ENCODE measurements at places on chromosomes 4 and X.

DNA sequence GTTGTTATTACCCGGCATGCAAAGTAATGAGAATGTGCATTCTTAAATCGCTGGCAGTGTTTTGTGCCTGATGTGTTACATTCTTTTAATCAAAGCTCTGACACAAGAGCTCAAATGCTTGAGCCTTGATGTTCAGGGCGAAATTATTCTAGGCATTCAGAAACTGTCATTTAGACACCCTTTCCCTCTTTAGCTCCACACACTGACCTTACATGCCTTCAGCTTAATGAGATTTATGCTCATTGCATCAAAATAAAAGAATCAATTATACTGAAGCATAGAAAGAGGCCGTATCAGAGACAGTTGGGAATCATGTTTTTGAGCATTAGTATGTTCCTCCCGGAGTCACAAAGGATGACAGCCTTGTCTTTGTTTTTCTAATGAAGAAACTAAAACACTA is 56.7 kb downstream of the FAM114A1 start:
- no peak for DNase-seq

GRCh38 chr4:141133146-141133998 is at the start of gene RNF150:
TSS of gene RNF150 (minus strand) at chr4:141133469.
- DNase-seq: no peak

DNA sequence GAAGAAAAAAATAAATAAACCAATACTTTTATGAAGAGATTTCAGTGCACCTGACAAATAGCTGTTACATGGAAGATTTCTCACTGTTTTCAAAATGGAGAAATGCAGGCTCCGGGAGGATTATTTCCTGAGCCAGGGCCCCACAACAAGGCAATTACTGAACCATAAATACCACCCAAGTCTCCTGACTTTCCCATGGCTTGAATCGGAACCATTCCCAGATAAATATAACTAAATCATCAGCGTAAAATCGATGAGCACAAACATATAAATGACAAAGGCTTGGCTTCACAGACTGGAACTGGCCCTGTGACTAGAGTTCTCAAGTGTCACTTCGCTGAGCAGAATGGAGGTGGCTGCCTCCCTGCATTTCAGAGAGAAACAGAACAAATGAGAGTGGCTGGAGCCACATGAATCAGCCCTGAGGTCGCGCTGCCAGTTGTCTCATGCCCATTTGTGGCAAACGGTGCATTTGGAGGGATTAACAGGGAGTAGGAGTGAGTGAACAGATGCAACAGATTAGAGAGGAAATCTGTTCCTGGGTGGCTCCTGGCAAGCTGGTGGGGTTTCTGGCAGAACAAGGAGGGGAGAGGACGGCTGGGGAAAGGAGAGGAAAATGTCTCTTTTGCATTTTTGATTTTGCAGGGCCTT is 57.3 kb upstream of the STIM2 start:
- no peak for DNase-seq

GRCh38 chr4:47744253-47744652 is 93.6 kb downstream of the CORIN start:
- no peak for DNase-seq

DNA sequence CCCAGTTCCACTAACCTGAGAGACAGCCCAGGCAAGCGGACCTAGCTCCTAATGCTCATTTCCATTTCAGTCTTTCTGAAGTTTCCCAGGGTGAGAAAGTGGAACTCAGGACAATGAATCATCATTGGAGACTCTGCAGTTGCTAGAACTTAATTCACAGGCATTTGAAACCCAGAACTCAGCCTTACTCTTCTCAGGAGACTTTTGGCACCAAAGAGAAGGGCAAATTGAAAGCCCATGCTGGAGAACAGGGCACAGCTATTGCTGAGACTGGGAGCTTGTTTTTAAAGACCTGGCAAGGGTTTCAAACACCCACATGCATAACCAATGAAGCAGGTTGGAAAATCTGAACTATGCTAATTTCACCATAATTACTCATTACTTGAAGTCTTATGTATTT is 36.0 kb downstream of the BST1 start:
- no peak for DNase-seq

- no peak for DNase-seq
Observed at GRCh38 chr4:81566161-81566591, 94.5 kb upstream of the RASGEF1B start.

DNA sequence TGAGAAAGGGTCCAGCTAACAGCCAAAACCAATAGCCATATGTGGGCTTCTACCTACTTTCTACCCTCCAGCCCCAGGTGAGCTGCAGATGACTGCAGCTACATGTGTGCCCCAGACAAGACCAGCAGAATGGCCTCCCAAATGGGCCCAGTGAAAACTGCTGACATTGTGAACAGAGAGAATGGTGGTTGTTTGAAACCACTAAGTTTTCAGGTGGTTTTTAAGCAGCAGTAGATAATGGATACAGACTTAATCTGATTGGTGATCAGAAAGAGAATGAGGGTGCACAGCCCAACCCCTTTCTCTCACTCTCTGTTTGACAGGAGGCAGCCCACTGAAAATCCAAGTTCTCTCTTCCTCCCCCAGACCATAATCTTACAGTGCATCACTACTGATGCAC is 42.5 kb upstream of the BBS12 start:
- no peak for DNase-seq

- no peak for DNase-seq
Observed at GRCh38 chr4:42172128-42172790, 19.8 kb upstream of the BEND4 start.

DNA sequence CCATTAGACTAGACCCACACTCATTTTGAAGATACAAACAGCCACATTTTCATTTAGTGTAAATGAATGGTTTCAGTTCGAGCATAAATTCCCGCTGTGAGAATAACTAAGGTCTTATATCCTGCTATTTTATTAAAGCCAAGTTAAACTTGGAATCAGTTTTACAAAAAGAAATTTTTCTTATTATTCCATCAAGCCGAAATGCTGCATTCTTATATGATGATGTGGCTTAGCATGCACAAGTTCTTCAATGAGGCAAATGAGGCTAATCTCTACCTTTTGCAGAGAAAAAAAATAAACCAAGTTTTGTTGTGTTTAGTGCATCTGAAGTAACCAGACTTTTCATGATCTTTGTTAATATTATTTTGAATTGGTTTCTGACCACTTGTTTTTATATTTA is 953.9 kb upstream of the PCDH10 start:
- no peak for DNase-seq

DNA sequence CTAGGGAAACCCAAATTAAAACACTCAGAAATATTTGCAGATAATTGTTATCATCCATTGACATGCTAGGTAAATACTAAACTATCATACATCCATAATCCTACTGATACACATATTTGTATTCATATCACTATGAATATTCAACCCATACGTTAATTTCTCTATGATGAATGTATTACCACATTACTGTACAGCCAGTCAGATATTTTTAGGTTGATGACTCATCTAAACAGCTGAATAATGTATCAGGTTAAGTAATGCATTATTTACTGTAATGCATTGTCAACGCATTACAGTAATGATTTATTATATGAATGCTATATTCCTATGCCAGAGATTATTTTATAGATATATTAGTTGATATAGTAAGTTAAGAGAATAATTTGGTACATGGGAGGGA is 37.1 kb downstream of the VEGFC start:
- no peak for DNase-seq

GRCh38 chr4:46554760-46555465 is 165.0 kb upstream of the GABRA2 start:
- no peak for DNase-seq

DNA sequence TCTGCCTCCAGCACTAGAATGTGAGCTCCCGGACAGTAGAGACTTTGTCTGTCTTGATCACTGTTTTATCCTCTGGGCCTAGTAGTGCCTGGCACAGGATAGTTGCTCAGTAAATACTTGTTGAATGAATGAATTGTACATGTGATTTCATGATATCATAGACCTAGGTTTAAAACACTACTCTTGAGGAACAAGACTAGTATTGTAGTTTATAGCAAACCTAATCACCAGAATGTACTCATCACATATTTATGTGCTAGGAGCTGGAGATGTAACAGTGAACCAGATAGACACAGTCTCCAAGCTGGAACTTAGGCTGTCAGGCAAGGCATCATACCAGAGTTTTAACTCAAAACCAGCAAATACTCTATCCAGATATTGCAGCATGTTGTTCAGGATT is 23.5 kb downstream of the GAB3 start:
- DNase-seq: no peak

DNA sequence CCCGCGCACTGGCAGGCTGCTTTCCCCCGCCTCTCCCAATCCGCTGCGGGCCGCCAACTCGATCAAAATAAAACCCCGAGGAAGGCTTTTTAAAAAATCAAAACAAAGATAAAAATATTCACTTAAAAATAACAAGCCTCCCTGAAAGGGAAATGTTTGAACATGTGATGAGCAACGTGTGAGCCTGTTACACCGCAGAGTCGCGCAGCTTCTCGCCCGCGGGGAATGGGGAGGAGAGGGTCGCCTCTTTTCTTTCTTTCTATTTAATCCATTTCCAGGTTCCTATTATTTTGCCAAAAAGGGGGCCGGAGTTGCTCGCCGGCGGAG is 326.0 kb upstream of the F9 start:
- no peak for DNase-seq

GRCh38 chr4:2981256-2981819 is 18.0 kb downstream of the GRK4 start:
- no peak for DNase-seq

DNA sequence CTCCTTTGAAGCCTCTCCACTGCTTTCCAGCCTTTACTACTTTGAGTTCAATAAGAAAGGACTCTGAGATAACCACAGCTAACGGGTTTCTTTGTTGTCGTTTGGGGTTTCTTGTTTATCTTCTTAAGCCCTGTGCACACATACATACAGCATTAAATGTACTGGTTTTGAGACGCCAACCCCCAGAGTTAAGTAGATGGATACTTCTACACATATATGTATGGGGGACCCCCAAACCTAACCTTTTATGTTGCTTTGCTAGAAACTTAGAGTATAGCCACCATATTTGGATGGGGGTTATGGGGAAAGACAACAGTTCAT is 697 bp downstream of the CEP135 start:
- DNase-seq: no peak

DNA sequence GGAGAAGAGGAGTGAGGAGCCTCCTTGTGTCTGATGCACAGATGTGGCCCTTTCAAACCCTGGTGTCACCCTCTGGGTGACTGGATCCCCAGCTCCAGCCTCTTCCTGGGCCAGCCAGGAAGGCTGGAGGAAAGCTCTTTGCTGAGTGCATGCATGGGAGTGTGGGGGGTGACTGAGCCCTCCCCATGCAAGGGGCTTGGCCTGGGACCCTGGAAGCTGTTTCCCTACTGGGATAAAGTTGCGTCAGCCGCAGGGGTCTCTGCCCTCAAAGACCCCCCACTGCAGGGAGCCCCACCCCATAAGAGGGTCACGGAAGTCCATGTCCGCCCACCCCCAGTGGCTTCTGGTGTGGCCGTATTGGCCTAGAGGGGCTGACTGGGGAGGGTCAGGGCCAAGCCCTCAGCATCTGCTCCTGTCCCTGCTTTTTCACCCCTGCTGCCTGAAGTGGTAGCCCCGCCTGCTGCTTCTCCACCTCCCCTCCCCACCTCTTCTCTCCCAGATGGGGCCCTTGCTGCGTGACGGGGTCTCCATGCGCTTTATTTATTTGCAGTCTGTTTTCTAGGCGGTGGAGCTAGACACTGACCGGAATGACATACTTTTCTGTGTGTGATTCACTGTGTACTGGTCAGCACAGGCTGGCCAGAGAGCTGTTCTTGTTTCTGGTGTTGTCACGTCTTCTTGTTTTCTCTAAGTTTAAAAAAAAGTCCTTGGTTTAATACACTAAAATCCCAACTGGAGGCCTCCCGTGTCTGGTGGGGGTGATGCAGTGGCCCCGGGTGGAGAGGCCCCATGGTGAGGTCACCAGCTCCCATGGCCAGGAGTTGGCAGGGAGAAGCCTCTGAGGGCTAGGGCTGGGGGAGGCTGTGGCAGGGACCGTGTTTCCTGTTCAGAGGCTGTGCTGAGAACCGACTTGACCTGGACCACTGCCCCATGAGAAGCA is 3.6 kb downstream of the SMIM10L2A start:
- no peak for DNase-seq

DNA sequence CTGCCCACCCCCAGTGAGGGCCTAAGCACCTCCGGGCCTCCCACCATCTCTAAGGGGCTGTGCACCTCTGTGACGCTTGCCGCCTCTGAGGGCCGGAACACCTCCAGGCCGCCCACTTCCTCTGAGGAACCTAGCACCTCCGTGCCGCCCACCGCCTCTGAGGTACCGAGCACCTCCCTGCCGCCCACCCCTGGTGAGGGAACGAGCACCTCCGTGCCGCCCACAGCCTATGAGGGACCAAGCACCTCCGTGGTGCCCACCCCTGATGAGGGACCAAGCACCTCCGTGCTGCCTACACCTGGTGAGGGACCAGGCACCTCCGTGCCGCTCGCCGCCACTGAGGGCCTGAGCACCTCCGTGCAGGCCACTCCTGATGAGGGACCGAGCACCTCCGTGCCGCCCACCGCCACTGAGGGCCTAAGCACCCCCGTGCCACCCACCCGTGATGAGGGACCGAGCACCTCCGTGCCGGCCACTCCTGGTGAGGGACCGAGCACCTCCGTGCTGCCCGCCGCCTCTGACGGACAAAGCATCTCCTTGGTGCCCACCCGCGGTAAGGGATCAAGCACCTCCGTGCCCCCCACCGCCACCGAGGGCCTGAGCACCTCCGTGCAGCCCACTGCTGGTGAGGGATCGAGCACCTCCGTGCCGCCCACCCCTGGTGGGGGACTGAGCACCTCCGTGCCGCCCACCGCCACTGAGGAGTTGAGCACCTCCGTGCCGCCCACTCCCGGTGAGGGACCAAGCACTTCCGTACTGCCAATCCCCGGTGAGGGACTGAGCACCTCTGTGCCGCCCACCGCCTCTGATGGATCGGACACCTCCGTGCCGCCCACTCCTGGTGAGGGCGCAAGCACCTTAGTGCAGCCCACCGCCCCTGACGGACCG is 977 bp downstream of the MAGEE1 start:
- peak; percentile 2 for DNase-seq

- DNase-seq: no peak
Observed at GRCh38 chrX:46953597-46953996, 41.4 kb downstream of the JADE3 start.

All from stimulated activated CD8-positive, alpha-beta memory T cell treated with anti-CD3 and anti-CD28 coated beads, Interleukin-4, amount 100 ng/mL, for 1 hour (primary cell).